ENCODE measurements at places on chromosomes 12 and 14.

- no peak for DNase-seq
Observed at GRCh38 chr12:64699504-64700115, 59.6 kb downstream of the GNS start.

GRCh38 chr12:51512438-51512837 lies 78.6 kb upstream of the SCN8A start:
- DNase-seq = no peak

DNA sequence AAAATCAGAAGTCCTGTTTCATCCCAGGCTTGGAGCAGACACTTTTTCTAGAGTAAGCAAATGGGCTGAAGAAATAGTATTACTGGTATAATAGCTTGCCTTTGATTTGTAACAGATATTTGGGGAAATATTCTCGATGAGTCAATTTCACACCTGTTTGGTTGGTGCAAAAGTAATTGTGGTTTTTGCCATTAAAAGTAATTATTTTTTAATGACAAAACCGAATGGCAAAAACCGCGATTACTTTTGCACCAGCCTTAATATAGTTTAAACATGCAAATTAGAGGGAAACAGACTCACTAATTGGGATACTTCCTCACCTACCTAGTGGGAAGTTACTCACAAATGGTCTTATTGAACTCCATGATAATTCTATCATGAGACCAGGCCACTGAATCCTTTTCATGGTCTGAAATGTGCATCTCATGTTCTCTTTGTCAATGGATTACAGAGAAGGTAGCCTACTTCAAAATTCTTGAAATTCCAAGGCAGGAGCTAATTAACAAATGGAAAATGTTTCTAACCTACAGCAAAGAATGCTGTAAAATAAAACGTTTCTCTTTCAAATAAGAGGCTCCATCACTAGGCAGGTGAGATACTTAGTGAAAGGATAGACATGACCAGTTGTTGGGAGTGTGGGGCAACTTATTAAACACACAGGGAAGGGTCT lies 391.3 kb downstream of the EMP1 start:
- no peak for DNase-seq

DNA sequence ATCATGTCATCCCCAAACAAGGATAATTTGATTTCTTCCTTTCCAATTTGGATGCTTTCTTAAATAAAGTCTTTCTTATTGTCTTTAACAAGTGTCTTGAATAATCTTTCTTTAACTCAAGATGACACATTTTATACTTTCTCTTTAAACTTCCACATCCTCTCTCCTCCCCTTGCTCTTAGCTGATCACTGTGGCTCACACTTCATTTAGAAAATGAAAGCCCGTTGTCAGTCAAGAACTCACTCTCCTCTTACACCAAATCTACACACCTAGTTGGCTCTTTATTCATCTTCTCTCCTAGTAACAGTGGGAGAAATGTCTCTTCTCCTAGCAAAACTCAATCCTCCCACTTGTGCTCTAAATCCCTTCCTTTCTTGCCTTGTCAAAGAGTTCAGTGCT lies 10.4 kb upstream of the RMST start:
- DNase-seq = no peak

- DNase-seq = no peak
Observed at GRCh38 chr14:55963295-55963694, 154.9 kb upstream of the PELI2 start.

GRCh38 chr12:20077618-20078017 lies 290.7 kb upstream of the PDE3A start:
- DNase-seq = no peak

- no peak for DNase-seq
Observed at GRCh38 chr12:12180136-12180535, 86.7 kb downstream of the LRP6 start.

GRCh38 chr14:93037351-93037750 lies 78.4 kb downstream of the ITPK1 start:
- DNase-seq = no peak

DNA sequence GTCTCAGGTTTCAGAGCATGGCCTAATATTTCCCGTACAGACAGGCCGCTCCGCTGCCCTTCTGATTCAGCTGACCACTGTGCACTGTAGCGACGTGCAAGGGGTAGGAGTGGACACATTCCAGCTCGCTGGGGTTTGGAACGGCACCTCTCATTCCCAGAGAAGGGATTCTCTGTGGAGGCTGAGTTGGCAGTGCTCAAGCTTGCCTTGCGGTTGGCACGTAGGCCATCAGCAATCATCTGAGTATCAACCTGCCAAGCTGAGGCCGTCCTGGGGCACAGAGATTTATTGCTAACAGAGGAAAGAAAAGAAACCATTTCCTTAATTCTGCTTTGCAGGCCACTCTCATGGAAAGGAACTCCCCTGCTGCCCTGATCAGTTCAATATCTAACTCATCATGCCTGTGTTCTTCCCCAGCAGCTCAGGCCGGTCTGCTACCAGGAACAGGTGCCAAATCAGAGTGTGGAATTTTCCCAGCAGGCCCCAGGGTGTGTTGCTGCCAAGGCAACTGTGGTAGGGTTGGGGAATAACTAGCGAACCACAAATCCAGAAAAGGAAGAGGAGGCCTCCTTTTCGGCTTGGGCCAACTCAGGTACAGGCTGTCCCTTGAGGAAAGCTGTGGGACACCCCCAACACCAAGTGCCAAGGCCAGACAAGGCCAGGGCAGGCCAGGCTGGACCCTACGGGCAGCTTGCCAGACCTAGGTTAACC lies 92.5 kb downstream of the SSPN start:
- no peak for DNase-seq

GRCh38 chr12:94147991-94148738 lies at the start of gene PLXNC1:
Gene PLXNC1 (plus strand): TSS chr12:94148577. CDS start chr12:94148972, 395 bp downstream.
- peak; percentile 72 for DNase-seq

GRCh38 chr14:84236290-84236689 lies 1293.7 kb upstream of the FLRT2 start:
- DNase-seq = no peak

GRCh38 chr12:93886533-93887511 lies 209.6 kb downstream of the CRADD start:
- DNase-seq = no peak

- DNase-seq = no peak
Observed at GRCh38 chr12:123109319-123109772, 41.5 kb downstream of the PITPNM2 start.

DNA sequence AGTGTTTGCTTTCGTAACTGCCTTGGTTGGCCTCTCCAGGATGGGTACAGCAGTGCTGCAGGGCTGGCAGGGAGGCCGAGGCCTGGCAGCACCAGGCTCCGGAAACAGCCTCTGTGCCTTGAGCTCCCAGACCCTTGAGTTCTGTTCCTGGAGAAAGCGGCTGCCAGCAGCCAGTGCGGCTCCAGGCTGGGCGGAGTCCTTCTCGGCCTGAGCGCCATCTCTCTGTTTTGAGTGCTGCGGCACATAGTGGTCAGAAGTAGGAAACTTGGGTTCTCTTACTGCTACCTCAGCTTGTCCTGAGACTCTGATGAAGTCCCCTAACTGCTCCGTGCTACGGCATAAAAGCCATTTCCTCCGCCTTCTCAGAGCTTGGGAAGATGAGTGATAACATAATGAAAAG lies 65.9 kb downstream of the KCNA1 start:
- DNase-seq = no peak

- DNase-seq = no peak
Observed at GRCh38 chr12:123731596-123731995, 19.4 kb downstream of the ATP6V0A2 start.

- DNase-seq = no peak
Observed at GRCh38 chr14:104076743-104077142, 8.8 kb upstream of the ASPG start.

- DNase-seq = no peak
Observed at GRCh38 chr14:53516261-53516774, 363.2 kb upstream of the DDHD1 start.

DNA sequence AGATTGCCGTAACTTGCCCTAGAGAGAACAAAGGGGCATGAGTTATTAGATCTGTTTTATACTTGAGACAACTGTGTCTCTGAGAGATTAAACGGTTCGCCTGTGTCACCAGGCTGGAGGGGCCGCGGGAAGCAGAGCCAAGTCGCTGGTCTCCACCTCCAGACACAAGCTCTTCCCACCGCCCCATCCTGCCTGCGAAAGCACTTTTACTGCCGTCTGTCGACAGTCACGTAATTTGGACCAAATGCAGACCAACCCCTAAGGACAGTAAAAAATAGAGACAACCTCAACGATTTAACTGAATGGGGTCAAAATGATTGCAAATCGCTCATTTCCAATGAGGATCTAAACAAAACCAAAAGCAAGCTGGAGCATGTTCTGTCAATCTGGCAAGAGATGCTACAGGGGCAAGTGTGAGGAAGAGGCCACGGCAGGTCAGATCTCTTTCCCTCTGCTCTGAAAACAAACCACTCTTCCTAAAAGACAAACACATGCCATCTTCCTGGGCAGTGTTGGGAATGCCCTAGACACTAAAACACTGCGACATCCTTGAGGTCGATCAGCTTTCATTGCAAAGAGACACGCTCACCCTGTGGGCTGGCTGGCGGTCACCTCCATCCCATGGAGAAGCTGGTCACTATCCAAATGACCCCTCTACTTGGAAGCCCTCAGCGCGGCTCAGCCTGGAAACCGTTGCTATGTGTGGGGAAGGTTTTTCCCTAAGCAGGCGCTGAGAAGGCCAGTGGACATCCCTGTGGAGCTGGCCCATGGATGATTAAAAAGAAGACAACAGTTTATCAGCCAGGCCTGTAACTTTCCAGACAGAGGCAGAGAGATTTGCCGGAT lies 17.1 kb downstream of the GSC start:
- DNase-seq = no peak

DNA sequence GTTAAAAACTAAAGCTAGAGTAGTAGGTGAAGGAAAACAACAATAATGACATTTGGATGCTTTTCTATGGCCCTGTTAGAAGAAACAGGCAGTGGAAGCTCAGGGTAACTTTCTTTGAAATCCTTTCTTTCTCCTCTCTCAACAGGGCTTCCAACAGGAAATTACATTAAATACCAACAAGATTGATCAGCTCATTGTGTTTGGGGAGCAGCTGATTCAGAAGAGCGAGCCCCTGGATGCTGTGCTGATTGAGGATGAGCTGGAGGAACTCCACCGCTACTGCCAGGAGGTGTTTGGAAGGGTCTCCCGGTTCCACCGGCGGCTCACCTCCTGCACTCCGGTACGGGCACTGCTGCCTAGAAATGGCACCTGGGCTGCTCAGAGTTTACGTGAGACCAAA lies 81.5 kb downstream of the ESR2 start:
- DNase-seq = no peak

DNA sequence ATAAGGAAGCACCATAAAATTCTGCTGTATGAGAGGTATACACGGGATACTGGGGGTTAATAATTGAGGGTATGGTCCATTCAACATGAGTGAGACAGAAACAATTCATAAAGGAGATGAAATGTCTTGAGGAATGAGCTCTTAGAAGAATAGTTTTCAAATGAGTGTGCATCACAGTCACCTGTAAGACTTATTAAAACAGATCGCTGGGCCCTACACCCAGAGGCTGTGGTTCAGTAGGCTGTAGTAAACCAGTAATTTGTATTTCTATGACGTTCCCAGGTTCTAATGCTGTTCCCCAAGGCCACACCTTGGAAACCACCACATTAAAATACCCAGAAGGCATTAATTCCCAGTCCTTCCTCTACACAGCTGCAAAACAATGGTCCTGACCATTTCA lies 49.6 kb downstream of the CAND1 start:
- DNase-seq = no peak

DNA sequence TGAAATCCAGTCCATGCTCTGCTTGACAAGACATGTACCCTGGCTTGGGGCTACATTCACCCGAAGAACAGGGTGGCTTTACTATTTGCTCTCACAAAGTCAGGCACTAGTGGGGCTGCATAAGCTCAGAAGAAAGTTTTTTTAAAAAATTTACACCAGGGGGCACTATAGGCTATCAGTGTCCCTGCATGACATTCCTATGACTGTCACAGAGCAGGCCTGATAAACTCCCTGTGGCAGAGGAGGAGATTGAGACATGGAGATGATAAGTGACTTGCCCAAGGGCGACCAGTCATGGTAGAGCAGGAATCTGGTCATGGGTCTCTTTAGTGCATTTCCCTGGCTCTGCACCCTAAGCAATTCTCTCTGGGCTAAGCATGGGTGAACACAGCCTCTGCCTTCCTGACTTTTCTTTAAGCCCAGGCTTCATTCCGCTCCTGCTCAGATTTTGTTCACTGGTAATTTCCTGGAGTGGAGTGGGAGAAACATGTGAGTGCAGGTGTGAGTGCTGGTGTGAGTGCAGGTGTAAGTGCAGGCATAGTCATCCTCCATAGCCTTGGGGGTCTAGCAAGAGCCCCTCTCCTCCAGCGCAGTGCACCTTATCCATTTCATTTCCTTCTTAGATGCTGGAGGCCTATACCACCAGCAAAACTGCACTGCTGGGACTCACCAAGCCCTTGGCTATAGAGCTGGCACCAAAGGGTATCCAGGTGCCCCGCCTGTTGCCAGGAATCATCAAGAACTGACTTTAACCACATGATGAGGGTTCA lies 91.6 kb downstream of the DHRS2 start:
- DNase-seq = no peak

DNA sequence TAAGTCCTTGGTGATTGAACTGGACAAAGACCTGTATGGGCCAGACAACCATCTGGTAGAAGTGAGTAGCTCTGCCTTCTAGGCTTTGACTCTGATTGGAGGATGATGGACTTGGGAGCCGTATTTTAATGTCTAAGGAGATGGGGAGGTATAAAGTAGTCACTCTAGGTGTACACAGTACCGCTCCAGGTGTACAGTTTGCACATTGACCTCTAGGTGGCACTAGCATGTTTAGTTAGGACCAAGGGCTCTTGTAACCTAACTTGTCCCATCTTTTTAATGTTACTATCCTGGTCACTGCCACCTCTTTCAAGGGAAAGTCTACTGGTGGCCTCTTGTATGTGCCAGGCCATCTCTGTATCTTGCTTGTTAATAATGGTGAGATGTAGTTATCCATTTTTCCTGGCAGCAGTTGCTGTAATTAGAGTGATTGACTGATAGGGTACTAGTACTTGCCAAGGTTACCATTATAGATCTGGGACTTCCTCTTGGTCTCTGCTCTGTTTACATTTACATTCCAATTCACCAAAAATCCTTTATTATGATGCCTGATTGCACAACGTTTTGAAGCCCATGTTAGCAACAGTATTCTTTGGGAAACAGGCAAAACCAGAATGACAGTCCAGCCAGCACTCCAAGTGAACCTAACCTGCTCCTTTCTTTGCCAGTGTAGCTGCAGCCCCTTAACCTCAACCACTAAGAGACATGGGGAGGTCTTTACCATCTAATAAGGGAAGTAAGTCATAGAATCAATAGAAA lies 3.6 kb downstream of the SMARCD1 start:
- peak; percentile 46 for DNase-seq

DNA sequence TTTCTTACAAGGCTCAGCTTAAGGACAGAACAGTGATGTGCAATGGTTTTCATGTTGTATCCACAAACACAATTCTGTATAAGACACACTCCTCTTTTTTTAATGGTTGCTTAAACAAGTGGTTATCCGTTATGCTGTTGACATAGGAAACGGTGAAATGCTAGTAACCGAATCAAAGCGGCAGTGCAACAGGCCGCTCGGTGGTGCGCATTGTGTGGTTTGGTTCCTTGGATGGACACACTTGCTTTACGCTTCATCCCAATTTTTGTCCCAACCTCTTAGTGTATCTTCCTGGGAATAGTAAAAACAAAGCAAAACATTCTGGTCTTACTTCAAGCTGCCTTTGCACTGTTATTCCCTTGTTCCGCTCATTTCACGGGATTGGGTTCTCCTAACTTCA lies 650 bp upstream of the PTGER2 start:
- DNase-seq = no peak

GRCh38 chr14:54211551-54212308 lies 185.1 kb upstream of the CDKN3 start:
- no peak for DNase-seq

Measured in stimulated activated CD4-positive, alpha-beta T cell treated with anti-CD3 and anti-CD28 coated beads, Interleukin-4, amount 100 ng/mL, for 4 hours (primary cell).